ENCODE measurements at places on chromosomes 12 and 14. TPM values are rescaled to one million over a fixed set of nuclear protein-coding genes. Genes with fewer than 3 reads are reported as not detected.

DNA sequence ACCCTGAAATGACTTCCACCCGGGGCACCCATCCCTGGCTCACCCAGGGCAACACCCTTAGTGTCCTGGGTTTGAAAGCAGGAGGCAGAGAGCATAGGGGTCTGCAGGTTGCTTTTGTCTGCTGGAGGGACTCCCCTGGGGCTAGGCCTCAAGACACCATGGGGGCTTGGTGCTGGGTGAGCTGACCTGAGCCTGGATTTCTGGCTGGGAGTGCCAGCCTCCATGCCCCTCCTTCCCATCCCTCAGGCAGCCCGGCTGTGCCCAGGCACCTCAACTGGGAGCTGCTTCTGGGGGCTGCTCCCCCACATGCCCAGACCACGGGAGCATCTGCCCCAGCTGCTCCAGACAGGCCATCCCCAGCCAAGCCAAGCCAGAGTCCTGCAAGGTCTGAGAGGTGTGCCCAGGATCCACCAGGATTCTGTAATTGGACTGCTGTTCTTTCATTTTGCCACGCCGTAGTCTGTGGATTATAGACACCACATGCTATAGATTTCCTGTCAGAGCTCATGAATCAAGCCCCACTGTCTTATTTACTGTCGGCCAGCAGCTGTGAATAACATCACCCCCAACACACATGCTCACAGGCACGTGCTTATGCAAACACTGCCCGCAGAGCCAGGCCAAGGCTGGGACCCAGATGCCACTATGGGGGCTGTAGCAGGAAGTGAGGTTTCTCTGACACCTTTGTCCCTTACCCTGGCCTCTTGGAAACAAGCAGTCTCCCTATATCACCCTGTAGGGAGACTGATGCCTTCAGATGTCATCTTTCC lies 29.4 kb upstream of the ESRRB start:
- DNase-seq: no peak

DNA sequence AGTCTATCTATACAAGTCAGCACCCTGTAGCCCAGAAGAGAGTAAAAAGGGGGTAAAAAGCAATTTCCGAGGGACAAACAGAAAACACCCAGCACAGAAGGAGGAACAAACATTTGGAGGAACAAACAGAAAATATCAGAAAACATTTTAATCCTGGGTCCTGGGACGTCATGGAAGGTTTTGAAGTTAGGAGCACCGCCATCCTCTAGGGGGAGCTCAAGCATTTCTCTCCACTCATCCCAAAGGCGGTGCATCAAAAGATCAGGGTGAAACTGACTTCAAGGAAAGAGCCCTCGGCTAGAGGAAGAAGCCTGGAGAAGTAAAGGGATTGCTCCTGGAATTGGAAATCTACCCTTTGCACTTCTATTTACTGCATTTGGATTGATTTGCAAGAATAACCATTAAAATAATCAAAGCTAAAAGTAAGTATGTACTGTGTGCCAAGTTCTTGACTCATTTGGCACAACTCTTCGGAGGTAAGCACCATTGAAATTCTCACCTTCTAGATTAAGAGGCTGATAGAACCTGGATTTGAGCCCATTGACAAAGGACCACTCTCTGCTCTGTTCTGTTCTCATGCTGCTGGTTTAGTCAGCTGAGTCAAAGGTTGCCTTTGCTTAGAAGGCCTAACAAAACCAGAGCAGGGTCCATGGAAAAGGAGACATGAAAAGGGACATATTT lies 17.2 kb upstream of the POC1B start:
- DNase-seq: no peak

Gene SDR9C7
- 0.26 TPM for total RNA-seq

Gene CLEC14A
- total RNA-seq: 0.62 TPM

GRCh38 chr12:49146406-49146805 lies 15.2 kb upstream of the TUBA1B start:
- DNase-seq: no peak

DNA sequence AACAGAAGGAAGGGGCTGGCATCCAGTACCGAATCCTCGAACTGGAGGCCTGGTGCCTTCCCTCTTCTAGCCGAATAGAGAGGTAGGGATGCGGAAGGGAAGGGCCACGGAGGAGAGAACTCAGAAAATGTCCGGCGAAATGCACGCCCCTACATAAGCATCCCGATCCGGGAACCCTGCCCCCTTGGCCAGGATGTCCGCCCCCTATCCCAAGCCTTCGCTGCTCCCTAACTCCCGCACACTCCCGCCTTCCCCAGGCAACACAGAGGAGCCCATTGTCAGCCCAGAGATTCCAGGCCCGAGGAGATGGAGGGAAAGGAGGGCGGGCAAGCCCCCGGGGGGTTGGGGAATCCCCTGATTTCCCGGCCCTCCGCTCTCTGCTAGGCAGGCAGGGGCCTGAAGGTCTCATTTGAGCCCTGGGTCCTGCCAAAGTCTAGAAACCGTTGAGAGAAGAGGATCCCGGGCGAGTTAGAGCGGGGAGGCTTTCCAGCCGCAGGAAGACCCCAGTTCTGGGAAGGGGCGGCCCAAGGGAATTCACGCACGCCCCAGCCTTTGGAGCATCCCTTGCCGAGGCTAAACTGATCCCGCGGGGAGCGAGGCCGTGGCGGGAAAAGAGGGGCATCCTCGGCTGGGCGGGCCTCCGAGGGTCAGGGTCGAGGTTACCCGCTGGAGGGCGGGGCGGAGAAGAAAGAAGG lies 569 bp upstream of the ARHGEF40 start:
- no peak for DNase-seq

Gene SOAT2
- total RNA-seq: 1.9 TPM

DNA sequence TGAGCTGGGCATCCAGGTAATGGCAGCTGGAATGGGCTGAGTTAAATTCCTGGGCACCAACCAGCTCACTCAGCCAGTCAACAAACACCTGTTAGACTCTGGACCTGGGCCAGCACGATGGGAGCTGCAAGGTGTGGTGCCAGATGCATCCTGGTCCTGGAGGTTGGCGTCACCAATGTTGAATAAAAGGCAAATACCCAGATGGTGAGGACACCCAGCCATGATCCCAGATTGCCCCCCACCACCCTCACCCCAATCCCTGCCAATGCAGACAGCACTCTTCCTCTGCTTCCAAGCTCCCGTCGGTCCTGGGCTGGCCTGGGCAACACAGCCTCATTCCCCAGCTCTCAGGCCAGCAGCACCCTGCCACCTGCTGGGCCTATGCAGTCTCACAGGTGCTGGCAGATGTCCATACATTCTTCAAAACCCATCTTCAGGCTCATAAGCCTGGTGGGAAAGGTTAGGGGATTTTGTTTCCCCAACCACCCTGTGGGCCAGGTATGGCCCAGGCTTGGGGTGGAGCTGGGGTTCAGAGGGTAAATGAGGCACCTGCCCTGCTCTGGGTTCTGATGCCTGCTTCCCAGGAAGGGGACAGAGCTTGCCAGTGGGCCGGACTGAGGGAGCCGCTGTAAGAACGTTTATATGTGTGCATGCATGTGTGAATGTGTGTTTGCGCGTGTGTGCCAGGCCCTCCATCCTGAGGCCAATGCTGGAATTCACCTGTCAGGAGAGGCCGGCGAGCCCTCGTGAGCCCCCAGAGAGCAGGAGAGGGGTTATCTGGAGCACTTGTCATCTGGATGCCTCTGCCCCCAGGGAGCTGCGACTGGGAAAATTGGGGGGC lies 58.0 kb downstream of the LGMN start:
- no peak for DNase-seq

Gene KERA
- total RNA-seq: 0.17 TPM

- DNase-seq: no peak
These were observed 5.5 kb downstream of the ERP29 start for GRCh38 chr12:112018571-112019237.

DNA sequence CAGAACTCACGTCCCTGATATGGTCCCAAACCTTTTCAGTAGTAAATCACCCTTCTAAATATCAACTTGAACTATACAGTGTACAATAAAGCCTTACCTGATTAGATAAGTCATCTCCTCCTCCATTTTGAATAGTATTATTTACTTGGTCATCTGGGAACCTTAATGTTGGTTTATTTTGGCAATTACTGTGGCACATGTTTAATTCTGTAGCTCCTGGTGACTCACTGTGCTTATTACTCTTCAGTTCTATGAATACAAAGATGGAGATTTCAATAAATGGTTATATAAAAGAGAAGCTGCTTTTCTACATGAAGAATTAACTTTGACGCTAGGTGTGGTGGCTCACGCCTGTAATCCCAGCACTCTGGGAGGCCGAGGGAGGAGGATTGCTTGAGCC lies 25.4 kb downstream of the MIS18BP1 start:
- DNase-seq: no peak

DNA sequence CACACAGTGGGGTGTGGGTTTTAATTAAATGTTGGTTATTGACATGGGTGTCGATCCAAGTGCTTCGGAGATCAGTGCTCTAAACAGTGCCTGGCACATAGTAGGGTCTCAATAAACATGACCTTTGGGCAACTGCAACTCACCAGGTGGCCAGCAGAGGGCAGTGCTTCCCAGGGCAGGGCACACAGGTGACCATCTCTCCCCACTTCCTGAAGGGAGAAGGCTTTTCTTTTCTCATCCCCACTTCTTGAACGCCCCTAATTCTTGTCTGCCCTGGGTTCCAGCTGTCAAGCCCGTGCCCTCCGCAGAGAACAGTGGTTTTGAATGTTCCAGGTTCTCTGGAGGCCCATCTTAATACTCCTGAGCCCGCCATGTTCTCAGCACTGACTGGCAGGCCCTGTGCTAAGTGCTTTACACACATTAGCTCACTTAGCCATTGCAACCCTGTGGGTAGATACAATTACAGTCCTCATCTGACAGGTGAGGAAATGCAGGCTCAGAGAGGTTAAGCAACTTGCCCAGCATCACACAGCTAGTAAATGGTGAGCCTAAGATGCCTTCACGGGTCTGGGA lies 16.3 kb downstream of the RAPGEF3 start:
- no peak for DNase-seq

GRCh38 chr12:21336656-21337055 lies 1.9 kb upstream of the SLCO1A2 start:
- no peak for DNase-seq

DNA sequence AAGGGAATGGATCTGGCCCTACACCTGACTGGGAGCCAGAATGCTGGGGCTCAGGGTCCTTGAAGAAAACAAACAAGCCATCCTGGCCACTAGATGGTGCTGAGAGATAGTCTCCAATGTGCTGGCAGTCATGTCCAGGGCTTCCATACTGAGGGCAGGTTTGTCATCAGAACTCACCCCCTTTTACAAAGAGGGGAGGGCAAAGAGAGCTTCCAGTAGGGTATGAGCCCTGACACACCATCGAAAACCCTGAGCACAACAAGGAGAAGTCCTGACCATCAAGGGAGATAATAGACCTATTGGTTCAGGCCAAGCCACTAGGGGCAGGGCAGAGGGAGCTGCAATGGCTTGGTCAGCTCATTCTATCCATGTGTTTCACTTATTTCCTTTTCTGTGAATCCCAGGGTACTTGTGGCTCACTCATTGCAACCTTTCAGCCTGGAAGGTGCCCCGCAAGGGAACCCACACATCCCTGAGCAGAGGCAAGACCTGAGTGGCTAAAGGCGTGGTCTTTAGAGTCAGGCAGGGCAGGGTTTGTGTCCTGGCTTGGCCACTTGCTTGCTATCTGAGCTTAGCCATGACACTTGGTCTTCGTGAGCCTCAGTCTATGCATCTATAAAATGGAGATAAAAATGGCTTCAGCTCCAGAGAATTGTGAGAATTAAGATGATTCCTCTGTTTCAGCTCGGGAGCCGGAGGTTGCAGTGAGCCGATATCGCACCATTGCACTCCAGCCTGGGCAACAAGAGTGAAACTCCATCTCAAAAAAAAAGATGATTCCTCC lies 6.2 kb upstream of the PLEKHH1 start:
- DNase-seq: no peak

GRCh38 chr12:122975790-122976647 lies 975 bp downstream of the OGFOD2 start:
- no peak for DNase-seq

DNA sequence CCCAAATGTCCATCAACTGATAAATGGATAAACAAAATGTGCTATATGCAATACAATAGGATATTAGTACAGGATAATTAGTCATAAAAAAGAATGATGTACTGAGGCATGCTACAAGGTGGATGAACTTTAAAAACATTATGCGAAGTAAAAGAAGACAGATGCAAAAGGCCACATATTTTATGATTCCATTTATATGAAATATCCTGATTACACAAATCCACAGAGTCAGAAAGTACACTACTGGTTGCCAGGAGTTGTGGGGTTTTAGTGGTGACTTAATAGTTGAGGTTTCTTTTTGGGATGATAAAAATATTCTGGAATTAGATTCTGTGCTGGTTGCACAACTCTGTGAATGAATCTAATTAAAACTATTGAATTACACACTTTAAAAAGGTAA lies 12.6 kb downstream of the TRIM9 start:
- DNase-seq: no peak

Measured in type B pancreatic cell (in vitro differentiated cells).